Activated CD4-positive, alpha-beta T cell treated with anti-CD3 and anti-CD28 coated beads, Interleukin-2, amount 10 ng/mL, durations not matched to agents 7 days and 5 days (primary cell): ENCODE measurements at places on chromosomes 3 and 15. TPM values are rescaled to one million over a fixed set of nuclear protein-coding genes. Genes with fewer than 3 reads are reported as not detected.

GMNC gene
- total RNA-seq: not detected

PRTG gene
- not detected for total RNA-seq

C3orf49 gene
- not detected for total RNA-seq

BCL2A1 gene
- 14.8 TPM for total RNA-seq

GOLGA6L7 gene
- not detected for total RNA-seq

ZDHHC23 gene
- total RNA-seq: 2.8 TPM

CLDN11 gene
- not detected for total RNA-seq

ATG3 gene
- total RNA-seq: 74.5 TPM

MYL3 gene
- total RNA-seq: not detected

ITGA11 gene
- 1.0 TPM for total RNA-seq

PPP1R14D gene
- total RNA-seq: not detected

CCDC80 gene
- not detected for total RNA-seq

CLSTN2 gene
- total RNA-seq: not detected

SAXO2 gene
- 13.9 TPM for total RNA-seq

CELF6 gene
- 1.0 TPM for total RNA-seq

SLCO2A1 gene
- not detected for total RNA-seq

SNX1 gene
- 125 TPM for total RNA-seq

TUSC7 gene
- not detected for total RNA-seq
